ENCODE measurements at places on chromosomes 4 and X. TPM values are rescaled to one million over a fixed set of nuclear protein-coding genes. Genes with fewer than 3 reads are reported as not detected.

- H3K36me3 ChIP-seq = peaks cover 8% of the 10 kb centered on the region
- no peak for DNase-seq
- no peak overlapping the region for H3K4me3 ChIP-seq
- H3K27ac ChIP-seq = no peak overlapping the region
Observed at GRCh38 chr4:24511371-24512063, 72.8 kb downstream of the DHX15 start.

- no peak overlapping the region for H3K4me3 ChIP-seq
- DNase-seq = no peak
- H3K27ac ChIP-seq = no peak overlapping the region
Observed at GRCh38 chr4:14022456-14022855, 394.9 kb upstream of the BOD1L1 start.

- DNase-seq = no peak
- no peaks in the 10 kb centered on the region for H3K36me3 ChIP-seq
- peaks cover 9% of the 10 kb centered on the region for H3K4me1 ChIP-seq
- no peak overlapping the region for H3K27ac ChIP-seq
- H3K4me3 ChIP-seq = no peak overlapping the region
- no peaks in the 10 kb centered on the region for H3K27me3 ChIP-seq
Observed at GRCh38 chr4:122383341-122383740, 4.5 kb downstream of the ADAD1 start.

DNA sequence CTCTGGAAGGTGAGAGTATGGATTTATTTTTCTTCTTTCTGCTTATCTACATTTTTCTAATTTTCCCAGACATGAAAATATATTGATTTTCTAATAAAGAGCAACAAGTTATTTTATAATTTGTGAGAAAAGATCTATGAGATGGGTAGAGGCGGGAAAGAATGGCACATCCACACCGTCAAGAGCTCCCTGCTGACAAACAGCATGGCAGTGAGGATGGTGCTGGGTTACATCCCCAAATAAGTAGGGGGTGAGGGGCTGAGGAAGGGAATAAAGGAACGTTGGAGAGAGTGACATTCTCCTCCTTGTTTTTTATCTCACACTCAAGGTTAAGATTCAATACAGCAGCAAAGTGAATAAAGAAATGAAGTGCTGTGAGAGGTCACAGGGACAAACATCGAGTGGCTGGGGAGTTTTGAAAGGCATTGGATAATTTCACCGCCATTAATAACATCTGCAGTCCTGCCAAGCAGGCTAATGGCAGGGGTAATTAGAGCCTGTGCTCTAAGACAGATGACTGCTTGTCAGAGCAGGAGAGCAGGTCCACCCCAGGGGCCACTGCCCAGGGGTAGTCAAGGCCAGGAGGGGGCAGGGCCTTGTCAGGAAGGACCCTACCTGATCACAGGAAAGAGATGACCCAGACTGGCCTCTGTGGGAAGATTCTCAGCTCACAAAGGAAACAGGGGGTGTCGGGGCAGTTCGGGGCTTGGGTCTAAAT, 323.8 kb downstream of the FBXW7 start:
- H3K4me1 ChIP-seq = peaks cover 10% of the 10 kb centered on the region
- no peak for DNase-seq
- H3K4me3 ChIP-seq = no peak overlapping the region
- H3K36me3 ChIP-seq = peaks cover 5% of the 10 kb centered on the region

- no peak overlapping the region for H3K27ac ChIP-seq
- H3K27me3 ChIP-seq = peaks cover 7% of the 10 kb centered on the region
- H3K4me1 ChIP-seq = peaks cover 14% of the 10 kb centered on the region
- H3K4me3 ChIP-seq = no peak overlapping the region
- no peaks in the 10 kb centered on the region for H3K36me3 ChIP-seq
- no peak for DNase-seq
Observed at GRCh38 chr4:52173470-52174045, 122.5 kb downstream of the SPATA18 start.

GRCh38 chr4:188403272-188403671, 264.0 kb downstream of the TRIML1 start:
- H3K4me1 ChIP-seq = peaks cover 41% of the 10 kb centered on the region
- no peaks in the 10 kb centered on the region for H3K27me3 ChIP-seq
- DNase-seq = no peak
- no peak overlapping the region for H3K4me3 ChIP-seq

DNA sequence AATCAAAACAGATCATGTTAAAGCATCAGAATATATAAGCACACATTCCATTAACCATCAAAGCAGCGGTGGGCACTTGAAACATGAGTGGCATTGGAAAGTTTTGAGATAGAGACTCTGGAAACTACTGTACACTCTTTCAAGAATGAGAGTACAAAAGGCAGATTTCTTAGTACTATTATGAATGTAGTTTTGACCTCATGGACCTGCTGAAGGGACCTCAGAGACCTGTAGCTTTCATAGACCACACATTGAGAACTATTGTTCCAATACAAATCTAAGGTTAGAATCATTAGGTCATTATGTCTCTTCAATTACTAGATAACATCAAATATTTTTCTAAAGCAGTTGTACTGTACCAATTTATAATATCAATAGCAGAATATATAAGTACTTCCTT, 283.6 kb downstream of the RPA4 start:
- no peaks in the 10 kb centered on the region for H3K27me3 ChIP-seq
- H3K4me3 ChIP-seq = no peak overlapping the region
- DNase-seq = no peak
- H3K4me1 ChIP-seq = no peaks in the 10 kb centered on the region
- H3K27ac ChIP-seq = no peak overlapping the region
- H3K36me3 ChIP-seq = no peaks in the 10 kb centered on the region

DNA sequence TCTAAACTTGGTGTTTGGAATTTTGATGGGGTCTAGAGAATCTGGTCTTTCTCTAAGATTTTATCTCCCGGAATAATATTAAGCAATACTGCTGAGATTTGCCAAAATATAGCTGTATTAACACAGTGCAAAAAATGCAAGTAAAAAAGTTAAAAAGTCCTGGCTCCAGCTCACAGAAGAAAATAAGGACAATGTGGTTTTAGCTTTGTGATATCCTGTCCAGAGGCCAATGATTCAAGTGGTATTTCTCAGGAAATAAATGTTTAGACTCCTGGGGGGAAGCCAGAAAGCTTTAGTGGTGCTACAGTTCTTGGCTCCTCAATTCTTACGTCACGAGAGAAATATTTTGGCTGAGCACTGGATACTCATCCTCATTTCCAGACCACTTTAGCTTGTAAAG, 40.9 kb upstream of the IL13RA2 start:
- H3K36me3 ChIP-seq = no peaks in the 10 kb centered on the region
- no peak overlapping the region for H3K27ac ChIP-seq
- H3K27me3 ChIP-seq = peaks cover 14% of the 10 kb centered on the region
- no peak for DNase-seq
- no peak overlapping the region for H3K4me3 ChIP-seq

DNA sequence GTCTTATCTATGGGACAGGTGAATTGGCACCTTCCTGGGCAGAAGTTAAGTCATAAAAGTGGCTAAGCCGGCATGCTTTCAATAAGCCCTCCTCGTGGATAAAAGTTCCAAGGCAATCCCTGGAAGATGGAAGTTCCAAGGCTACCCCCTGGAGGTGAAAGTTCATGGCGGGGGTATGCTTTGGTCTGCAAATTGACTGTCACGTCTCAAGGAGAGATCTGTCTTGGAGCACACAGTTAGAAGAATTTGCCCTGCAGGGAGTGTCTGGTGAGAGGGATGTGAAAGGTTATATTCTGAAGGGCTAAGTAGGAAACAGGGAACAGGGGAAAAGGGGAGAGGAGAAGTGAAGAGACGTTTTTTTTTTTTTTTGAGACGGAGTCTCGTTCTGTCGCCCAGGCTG, 26.2 kb upstream of the GPR173 start:
- H3K4me3 ChIP-seq = no peak overlapping the region
- H3K36me3 ChIP-seq = no peaks in the 10 kb centered on the region
- no peak overlapping the region for H3K27ac ChIP-seq
- DNase-seq = no peak

DNA sequence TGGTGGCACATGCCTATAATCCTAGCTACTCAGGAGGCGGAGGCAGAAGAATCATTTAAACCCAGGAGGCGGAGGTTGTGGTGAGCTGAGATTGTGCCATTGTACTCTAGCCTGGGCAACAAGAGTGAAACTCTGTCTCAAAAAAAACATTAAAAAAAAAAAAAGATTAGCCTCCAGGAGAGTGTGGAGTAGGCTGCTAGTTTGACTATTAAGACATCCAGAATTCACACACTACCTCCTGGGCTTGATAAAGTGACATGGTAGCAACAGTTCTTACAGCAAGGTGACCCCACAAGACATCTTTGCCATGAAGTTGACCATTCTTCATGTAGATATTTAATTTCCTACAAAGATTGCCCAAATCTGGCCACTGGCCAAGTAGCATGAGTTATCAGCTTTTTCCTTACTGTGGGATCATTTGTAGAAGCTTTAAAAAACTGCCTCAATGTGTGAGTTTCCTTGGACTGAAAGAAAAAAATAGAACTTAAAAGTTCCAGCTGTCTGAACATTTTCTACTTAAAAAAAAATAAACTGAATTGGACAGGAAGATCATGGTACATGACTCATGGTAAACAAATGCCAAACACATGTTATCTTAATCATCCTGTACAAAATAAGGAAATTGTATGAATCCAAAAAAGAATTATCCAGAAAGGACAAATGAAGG, 35.3 kb upstream of the SPRY1 start:
- peak overlapping the region; percentile 89 for H3K27ac ChIP-seq
- H3K4me3 ChIP-seq = no peak overlapping the region
- no peaks in the 10 kb centered on the region for H3K36me3 ChIP-seq

DNA sequence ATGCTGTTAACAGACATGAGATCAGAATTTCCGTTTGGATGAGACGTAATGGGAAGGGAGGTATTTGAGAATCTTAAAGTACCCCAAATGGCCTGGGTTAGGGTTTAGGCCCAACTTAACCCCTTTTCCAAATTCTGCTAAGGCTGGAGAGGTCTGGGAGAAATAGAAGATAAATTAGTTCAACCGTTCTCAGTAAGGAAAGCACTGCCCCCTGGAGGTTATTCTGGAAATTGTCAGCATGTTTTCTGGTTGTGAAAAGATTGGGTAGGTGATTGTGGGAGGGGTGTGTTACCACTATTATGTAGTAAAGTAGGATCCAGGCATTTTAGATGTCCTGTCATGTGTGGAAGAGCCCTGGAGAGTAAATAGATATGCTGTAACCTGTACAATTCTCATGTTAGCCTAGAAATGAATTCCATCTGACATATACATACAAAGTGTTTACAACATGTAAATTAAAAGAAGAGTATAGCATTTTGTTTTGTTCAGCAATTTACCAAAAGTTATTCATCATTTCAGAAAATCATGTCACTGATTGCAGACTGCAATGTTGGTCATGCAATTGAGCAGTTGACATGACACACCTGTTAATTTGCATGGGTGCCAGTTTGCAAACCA, 26.8 kb upstream of the GRXCR1 start:
- no peak overlapping the region for H3K4me3 ChIP-seq
- H3K27me3 ChIP-seq = peaks cover 9% of the 10 kb centered on the region
- no peaks in the 10 kb centered on the region for H3K4me1 ChIP-seq
- no peaks in the 10 kb centered on the region for H3K36me3 ChIP-seq

- DNase-seq = no peak
- H3K27me3 ChIP-seq = peaks cover 25% of the 10 kb centered on the region
- no peak overlapping the region for H3K27ac ChIP-seq
- no peaks in the 10 kb centered on the region for H3K4me1 ChIP-seq
- no peaks in the 10 kb centered on the region for H3K36me3 ChIP-seq
- no peak overlapping the region for H3K4me3 ChIP-seq
Observed at GRCh38 chr4:80155316-80155982, 41.9 kb upstream of the PRDM8 start.

GRCh38 chrX:65679071-65679540, 11.7 kb downstream of the MSN start:
- DNase-seq = no peak
- H3K27ac ChIP-seq = peak overlapping the region; percentile 97
- H3K36me3 ChIP-seq = peaks cover 4% of the 10 kb centered on the region
- H3K4me3 ChIP-seq = no peak overlapping the region
- H3K4me1 ChIP-seq = peaks cover 69% of the 10 kb centered on the region

GRCh38 chr4:177480795-177481194, 38.6 kb upstream of the AGA start:
- H3K27ac ChIP-seq = no peak overlapping the region
- no peaks in the 10 kb centered on the region for H3K27me3 ChIP-seq
- H3K36me3 ChIP-seq = no peaks in the 10 kb centered on the region
- H3K4me3 ChIP-seq = no peak overlapping the region

DNA sequence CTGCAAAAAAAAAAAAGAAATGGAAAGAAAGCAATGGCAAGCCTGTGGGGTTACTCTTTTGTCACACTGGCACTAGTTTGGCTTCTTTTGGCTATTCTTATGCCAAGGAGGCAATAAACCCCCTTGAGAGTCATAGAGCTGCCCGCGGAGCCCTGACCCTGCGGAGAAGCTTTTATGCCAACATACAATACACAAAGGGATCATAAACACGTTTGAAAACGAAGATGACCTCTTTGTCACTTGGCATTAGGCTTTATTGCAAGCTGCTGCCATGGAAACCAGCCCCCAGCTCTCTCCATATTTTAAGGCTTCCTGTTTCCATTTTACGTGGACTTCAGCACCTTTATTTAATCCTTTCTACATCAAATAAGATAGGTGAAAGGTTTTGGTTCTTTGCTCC, 7.6 kb downstream of the NEUROG2 start:
- peaks cover 25% of the 10 kb centered on the region for H3K4me1 ChIP-seq
- H3K4me3 ChIP-seq = no peak overlapping the region
- no peaks in the 10 kb centered on the region for H3K36me3 ChIP-seq
- DNase-seq = no peak

DNA sequence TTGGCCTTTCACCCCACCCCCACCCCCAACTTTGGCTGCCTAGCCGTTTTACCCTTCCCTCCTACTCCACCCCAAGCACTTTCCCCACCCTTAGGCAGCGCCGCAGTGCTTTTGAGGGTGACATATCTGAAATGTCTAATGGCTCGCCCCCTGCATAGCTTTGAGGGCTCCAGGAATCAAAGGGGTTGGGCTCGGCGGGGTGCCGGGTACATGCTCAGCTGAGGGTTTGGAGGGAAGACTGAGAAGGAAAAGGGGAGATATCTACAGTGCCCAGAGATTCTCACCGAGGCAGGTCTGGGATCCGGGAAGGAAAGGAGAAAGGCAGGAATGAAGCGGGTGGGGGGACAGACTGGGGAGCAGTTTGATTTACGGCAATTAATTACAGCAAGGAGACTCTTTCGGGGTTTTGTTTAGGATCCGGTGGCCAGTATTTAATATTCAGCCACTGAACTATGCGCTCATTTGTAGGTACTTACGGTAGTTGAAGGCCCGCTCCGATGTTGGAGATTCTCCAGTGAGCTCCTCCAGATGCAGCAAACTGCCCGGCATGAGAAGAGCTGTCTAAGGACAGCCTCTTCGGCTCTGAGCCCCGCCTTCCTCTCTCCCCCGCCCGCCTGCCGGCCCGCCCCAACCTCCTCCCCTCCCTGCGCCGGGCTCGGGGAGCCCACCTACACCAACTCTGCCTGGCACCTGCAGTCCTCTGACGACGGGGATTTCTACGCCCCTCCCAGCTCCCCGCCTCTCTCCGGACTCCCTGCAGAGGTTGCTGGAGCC, at the start of gene IGSF1:
IGSF1 (minus strand) TSS at position 569 of the 774 bp plus-strand sequence. CDS start 2,632 bp downstream, outside the sequence.
- H3K36me3 ChIP-seq = no peaks in the 10 kb centered on the region
- H3K4me1 ChIP-seq = peaks cover 10% of the 10 kb centered on the region
- no peaks in the 10 kb centered on the region for H3K27me3 ChIP-seq
- H3K27ac ChIP-seq = peak within 1 kb of the TSS; percentile 29
- peak within 1 kb of the TSS; percentile 70 for H3K4me3 ChIP-seq

GRCh38 chr4:148215202-148215601, 227.0 kb downstream of the NR3C2 start:
- H3K27ac ChIP-seq = no peak overlapping the region
- DNase-seq = no peak
- H3K4me1 ChIP-seq = no peaks in the 10 kb centered on the region

PARM1 gene
- total RNA-seq = 1.0 TPM

MUC7 gene
- not detected for total RNA-seq

MAGEA10 gene
- total RNA-seq = not detected

TTC29 gene
- total RNA-seq = 0.41 TPM

NAP1L3 gene
- total RNA-seq = 33.2 TPM

VCX3A gene
- total RNA-seq = not detected

CRMP1 gene
- total RNA-seq = 59.5 TPM

TMSB15B gene
- 6.8 TPM for total RNA-seq
